ENCODE measurements at places on chromosomes 7 and 10. TPM values are rescaled to one million over a fixed set of nuclear protein-coding genes. Genes with fewer than 3 reads are reported as not detected.
A peak's percentile ranks its signal among the peaks of the same experiment; 100 is the strongest.

GRCh38 chr7:77258593-77258992 is 59.0 kb upstream of the FGL2 start:
- no peak for DNase-seq

GRCh38 chr7:80871228-80871627 is 47.6 kb downstream of the SEMA3C start:
- DNase-seq, result no peak

DNA sequence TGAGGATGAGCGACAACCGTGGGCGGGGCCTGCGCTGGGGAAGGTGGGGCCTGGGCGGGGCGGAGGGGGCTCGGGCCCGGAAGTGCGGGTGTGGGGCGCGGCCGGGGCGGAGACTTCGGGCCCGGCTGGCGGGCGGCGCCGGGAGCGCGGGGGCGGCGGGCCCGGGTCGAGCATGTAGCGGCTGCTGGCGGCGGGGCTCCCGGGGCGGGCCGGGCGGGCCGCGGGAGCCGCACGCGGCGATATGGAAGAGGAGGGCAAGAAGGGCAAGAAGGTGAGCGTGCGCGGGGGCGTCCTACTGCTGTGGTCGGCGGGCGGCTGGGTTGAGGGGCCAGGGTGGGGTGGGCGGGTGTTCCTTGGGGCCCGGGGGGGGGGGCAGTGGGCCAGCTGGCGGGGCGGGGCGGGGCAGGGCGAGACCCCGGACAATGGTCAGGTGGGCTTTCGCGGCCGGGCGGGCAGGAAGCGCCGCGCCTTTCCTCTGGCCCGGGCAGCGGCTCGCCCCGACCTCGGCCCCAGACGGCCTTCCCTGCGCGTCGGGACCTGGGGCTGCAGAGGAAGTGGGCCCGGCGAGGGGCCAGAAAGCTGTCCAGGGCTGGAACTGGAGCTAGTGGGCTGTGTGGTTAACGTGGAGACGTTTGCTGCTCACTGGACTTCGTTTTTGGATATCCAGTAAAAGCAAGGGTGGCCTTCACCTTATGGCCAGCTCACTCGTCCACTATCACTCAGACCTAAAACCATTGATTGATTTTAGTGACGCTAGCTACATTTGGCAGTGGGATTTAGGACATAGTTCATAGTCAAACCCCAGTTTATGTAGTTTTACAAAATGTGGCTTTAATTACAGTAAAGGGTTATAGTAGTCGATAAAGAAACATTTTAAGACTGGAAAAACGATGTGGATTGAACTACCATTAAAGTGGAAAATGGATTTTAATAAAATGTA is at the start of gene CCM2:
CCM2 (plus strand) TSS at position 109 of the 940 bp plus-strand sequence; CDS start at position 242, 133 bp downstream.
- no peak for DNase-seq

- DNase-seq, result peak; percentile 27
Measured at GRCh38 chr7:142801601-142802295, 31.0 kb downstream of the PRSS2 start.

DNA sequence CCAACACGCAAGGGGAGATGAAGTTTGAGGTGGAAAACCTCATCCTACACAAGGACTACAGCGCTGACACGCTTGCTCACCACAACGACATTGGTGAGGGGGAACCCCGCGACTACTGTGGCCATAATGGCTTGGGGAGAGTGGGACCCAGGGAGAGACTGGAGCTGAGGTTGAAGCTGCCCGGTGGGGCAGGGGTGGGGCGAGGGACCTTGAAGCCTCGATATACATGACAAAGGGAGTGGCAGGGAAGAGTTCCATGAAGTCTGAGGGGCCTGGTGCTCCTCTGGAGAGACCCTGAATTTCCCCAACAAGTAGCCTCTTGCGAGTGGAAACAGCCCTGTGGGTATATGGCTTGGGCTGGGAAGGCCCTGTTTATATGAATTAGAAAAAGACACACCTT is 3.1 kb downstream of the PLAU start:
- DNase-seq, result no peak

GNGT1 gene
- total RNA-seq, result 0.70 TPM

KLF14 gene
- total RNA-seq, result 0.36 TPM

DNA sequence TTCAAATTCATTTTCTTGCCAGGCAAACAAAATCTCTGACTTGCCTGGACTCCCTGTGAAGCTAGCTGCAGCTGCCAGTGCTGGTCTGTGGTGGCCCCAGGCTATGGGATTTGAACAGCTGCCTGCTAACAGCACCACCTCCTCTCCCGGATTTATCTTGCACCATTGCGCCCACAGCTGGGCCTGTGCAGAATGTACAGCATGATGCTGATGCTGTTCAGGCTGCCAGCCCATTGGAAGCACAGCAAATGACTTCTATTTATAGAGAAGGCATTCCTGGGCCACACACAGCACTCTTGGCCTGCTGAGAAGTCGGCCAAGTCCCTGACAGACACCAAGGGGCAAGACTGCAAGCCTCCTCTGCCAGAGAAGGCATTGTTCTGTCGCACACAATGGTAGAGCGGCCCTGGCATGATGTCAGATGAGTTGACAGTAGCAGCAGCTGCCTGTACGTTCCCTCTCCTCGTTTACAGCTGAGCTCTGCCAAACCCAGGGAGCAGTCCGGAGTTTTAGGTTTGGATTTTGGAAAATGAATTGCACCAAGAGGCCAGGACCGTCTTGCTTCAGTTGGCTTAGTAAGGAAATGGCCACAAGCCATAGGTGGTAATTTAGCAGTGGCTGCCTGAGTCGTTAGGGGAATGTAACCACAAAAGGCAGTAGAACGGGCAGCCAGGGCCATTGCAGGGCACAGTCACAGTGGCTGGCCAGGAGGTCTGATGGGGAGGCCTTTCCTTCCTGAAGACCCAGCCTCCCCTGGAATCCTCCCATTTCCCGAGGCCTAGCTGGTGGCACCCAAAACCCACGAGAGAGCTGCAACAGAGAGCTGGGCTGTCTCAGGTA is 38.5 kb downstream of the MTURN start:
- peak; percentile 77 for DNase-seq

CPA1 gene
- not detected for total RNA-seq

PLPP4 gene
- total RNA-seq, result not detected

NEURL1 gene
- total RNA-seq, result 1.2 TPM

TEX47 gene
- total RNA-seq, result not detected

LRRN3 gene
- total RNA-seq, result 1.2 TPM
